ENCODE measurements at places on chromosomes 7 and 10.

GRCh38 chr10:98664329-98665042 lies 217.8 kb upstream of the HPS1 start:
- DNase-seq: no peak

GRCh38 chr10:87712913-87713616 lies 53.4 kb downstream of the PAPSS2 start:
- DNase-seq: no peak

DNA sequence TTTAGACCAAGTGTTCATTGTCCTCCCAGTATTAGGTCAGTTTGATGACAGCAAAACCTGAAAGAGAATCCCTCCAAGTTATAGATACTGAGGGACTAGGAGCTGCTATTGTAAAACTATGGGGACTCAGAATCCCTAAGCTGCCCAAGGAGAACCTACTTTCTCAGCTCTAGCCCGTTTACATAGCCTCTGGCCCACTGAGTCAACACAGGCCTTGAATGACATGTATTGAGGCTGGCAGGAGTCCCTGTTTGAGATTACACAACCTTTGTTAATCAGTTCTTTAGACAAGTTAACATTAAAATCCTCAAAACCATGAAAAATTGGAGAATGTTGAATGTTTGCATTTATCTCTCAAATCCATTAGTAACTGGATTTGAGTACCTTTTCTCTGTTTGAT lies 1079.0 kb downstream of the KCNMA1 start:
- no peak for DNase-seq

DNA sequence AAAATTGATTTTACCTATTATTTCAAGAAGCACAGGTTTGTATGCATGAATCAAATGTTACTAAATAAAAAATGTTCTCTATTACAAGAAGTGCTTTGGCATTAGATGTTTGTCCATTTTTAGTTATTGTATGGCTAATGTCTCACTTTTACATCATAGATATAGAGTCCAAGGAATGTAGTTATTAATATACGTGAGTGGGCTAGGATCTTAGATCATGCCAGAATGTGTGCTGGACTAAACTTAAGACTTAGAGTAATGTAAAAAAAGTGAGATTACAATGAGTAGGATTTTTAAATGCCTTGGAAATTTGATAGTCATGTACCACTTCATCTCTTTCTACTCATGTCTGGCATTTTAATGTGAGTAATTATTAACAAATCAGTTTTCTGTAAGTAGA lies 196.6 kb downstream of the ARL4A start:
- DNase-seq: no peak

- DNase-seq: no peak
Measured at GRCh38 chr7:92464515-92464914, 13.2 kb downstream of the ERVW-1 start.

- no peak for DNase-seq
Measured at GRCh38 chr10:93915598-93915997, 21.8 kb downstream of the SLC35G1 start.

DNA sequence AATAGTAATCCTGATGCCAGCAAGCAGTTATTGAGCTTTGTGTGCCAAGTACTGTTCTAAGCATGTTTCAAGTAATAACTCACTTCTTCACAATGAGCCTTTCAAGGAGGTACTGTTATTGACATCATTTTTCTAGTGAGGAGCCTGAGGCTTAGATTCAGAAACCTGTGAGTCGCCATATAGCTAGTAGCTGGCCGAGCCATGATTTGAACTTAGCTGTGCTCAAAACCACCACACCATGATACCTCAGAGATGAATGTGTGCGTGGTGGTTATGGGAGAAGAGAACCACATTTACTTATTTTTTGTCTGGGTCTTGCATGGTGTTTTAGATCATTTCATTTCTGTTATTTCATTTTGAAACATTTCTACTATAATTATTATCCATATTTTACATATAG lies 578.9 kb downstream of the AUTS2 start:
- DNase-seq: no peak

DNA sequence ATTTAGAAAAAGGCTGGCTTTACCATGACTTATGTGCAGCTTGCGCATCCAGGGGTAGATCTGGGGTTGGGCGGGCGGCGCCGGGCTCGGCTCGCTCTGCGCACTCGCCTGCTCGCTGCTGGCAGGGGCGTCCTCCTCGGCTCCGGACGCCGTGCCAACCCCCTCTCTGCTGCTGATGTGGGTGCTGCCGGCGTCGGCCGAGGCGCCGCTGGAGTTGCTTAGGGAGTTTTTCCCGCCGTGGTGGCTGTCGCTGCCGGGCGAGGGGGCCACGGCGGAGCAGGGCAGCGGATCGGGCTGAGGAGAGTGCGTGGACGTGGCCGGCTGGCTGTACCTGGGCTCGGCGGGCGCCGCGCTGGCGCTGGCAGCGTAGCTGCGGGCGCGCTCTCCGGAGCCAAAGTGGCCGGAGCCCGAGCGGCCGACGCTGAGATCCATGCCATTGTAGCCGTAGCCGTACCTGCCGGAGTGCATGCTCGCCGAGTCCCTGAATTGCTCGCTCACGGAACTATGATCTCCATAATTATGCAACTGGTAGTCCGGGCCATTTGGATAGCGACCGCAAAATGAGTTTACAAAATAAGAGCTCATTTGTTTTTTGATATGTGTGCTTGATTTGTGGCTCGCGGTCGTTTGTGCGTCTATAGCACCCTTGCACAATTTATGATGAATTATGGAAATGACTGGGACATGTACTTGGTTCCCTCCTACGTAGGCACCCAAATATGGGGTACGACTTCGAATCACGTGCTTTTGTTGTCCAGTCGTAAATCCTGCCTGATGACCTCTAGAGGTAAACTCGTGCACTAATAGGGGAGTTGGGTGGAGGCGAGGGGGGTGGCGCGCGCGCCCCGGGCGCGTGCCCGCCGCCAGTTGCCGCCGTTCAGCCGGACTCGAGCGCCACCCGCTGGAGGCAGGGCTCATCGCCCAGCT lies at the start of gene HOXA5:
Gene HOXA5 (minus strand): TSS at position 659 of the 927 bp plus-strand sequence. CDS start 74 bp downstream, at position 585.
- DNase-seq: no peak

GRCh38 chr10:117533507-117534281 lies 8.9 kb upstream of the EMX2 start:
- DNase-seq: no peak

GRCh38 chr7:83457022-83457892 lies 191.7 kb downstream of the SEMA3E start:
- DNase-seq: no peak

GRCh38 chr10:78035933-78036583 lies 2.4 kb downstream of the RPS24 start:
- DNase-seq: no peak

DNA sequence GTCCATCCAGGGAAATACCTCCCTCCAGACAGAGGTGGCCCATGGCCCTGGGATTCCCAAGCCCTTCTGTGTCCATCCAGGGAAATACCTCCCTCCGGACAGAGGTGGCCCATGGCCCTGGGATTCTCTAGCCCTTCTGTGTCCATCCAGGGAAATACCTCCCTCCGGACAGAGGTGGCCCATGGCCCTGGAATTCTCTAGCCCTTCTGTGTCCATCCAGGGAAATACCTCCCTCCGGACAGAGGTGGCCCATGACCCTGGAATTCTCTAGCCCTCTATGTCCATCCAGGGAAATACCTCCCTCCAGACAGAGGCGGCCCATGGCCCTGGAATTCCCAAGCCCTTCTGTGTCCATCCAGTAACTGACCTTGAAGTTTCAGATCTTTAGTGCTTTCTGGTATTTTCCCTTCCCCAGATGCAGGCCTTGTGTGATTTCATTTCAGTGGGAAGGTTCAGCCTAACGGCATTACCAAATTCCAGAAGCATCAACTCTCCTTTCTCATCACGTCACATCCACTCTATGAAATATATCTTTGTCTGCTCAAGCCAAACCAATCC lies 28.8 kb upstream of the DIP2C start:
- DNase-seq: no peak

GRCh38 chr7:75630549-75630948 lies 108.2 kb downstream of the HIP1 start:
- no peak for DNase-seq

DNA sequence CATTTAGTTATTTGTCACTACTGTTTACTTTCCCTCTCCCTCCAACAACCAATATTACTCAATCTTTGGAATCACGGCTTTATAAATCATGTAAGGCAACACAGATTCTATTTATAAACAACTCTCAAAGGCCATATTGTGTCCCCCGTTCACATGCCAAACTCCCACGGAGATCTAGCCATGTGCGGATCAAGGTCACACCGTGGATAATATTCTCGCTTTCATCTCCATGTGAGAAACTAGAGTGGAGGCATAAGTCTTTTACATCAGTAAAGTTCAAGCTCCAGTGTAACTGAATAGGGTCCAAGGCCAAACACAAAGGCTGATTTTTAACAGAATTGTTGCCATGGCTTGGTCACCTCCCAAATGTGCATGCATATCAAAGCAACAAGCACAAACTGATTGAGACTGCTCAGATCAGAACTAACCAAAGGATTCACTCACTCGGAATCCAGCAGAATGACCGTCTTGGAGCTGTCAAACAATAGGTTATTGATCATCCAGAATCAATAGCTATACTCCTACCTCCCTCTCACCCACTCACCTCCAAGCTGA lies 569.5 kb upstream of the LRRN3 start:
- no peak for DNase-seq

- DNase-seq: no peak
Measured at GRCh38 chr7:22584179-22584578, 84.2 kb upstream of the STEAP1B start.

GRCh38 chr7:21099432-21099831 lies 312.7 kb upstream of the SP8 start:
- no peak for DNase-seq

GRCh38 chr10:124239134-124239533 lies 145.7 kb upstream of the CHST15 start:
- no peak for DNase-seq

DNA sequence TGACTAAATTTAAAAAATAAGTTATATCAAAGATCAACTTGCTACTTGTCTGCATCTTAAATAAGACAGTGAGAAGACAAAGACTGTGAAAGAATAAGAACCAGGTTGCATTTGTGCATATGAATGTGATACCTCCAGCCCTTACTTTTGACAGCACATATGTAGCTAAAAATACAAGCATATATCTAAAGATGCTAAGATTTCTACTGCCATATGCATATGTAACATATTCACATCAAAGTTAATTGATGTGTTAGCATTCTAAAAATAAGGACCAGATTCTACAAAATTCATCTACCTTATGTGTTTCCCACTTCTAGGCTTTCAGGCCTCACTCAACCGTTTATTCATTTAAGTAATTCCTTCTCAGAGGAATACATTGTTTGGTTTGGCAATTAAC lies 1120.3 kb upstream of the LRRTM3 start:
- DNase-seq: no peak

DNA sequence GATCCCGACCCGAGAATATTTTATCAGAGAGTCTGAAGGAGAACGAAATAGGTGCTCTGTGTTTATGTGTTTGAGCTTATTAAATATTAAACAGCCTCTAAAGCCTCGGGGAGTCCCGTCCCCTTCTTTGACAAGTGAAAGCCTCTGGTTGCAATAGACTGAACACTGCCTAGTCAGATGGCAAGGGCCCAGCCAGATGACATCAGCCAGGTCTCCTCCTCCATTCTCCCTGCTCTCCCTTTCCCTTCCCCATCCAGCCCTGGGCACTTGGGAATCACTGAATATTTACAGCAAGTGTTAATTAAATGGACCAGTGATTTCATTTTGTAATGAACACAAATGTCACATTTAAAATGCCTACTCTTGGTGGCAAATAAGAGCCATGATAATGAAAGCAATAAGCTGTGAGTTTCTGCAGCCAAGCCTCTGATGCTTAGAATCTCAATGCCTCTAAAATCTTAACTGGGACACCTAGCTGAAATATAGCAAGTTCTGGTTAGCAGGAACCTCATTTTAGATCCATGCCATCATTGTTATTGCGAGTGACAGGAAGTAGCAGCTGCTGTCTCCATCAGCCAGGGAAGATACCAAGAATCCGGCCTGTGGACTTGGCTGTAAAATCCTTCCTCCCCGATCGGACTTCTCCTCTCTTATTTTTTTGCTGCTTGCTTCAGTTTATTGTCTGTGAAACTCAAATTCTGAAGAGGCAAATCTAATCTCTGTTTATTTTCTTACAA lies 202.1 kb downstream of the PRPF18 start:
- DNase-seq: no peak

DNA sequence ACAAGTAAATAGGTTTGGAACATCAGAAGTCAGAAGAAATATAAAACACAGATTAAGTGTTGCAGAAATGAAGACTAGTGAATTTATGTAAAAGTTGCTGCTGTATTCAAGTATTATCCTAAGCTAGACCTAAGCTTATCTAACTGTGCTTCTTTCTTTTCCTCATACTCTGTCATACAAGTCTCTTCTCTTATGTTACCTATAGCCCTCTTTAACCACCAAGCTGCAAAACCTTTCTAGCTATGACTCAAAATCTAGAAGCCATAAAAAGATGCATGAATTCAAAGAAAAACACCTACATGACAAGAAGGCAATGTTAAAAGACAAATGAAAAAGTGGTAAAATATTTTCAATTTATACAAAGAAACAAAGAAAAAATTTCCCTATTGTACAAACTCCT lies 23.0 kb downstream of the DENND11 start:
- no peak for DNase-seq

DNA sequence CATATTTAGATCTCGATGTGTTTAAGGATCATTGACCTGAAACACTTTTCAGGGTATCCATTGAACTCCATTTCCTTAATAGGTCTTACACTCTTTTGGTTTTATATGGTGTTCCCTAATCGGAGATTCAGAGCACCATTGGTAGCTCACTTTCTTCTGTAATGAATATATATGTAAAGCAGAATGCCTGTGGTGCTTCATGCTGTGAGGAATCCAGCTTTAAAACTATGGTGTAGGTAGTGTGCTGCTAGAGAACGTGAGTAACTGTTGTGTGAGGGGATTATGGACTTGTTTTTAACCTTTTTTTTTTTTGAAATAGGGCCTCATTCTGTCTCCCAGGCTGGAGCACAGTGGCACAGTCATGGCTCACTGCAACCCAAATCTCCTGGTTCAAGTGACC lies 376.9 kb upstream of the LRGUK start:
- no peak for DNase-seq

- no peak for DNase-seq
Measured at GRCh38 chr10:24442234-24442633, 233.3 kb downstream of the KIAA1217 start.

GRCh38 chr10:97075961-97076525 lies 109.7 kb downstream of the SLIT1 start:
- DNase-seq: no peak

DNA sequence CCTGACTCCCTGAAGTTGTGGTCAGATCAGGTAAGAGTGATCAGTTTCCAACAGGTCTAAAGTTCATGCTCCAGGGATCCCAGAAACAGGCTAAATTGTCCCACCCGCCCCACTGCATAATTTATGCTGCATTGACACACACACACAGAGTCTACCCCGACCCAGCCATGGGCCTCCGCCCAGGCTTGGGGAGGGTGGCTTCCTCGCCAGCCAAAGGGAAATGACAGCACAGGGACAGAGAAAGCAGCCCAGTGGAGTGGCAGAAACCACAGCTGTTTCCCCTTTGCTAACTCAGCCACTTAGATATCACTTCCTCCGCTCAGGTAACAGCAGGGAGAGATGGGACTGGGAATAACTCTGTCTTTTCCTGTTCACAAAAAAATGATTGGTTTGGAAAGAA lies 9.4 kb downstream of the SH3PXD2A start:
- no peak for DNase-seq

- DNase-seq: no peak
Measured at GRCh38 chr10:77711683-77712049, 74.1 kb upstream of the KCNMA1 start.
